Stimulated activated CD4-positive, alpha-beta T cell treated with anti-CD3 and anti-CD28 coated beads, Interleukin-2, amount 100 ng/mL, for 48 hours (primary cell): ENCODE measurements at places on chromosomes 2 and 18.
A peak's percentile ranks its signal among the peaks of the same experiment; 100 is the strongest.

DNA sequence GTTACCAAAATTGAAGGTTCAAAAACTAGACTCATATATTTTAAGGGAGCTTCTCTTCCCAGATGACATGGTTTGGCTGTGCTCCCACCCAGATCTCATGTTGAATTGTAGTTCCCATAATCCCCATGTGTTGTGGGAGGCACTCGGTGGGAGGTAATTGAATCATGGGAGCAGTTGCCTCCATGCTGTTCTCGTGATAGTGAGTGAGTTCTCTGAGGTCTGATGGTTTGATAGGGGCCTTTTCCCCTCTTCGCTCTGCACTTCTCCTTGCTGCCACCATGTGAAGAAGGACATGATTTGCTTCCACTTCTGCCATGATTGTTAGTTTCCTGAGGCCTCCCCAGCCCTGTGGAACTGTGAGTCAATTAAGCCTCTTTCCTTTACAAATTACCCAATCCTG, 140.1 kb downstream of the MAIP1 start:
- no peak for DNase-seq

DNA sequence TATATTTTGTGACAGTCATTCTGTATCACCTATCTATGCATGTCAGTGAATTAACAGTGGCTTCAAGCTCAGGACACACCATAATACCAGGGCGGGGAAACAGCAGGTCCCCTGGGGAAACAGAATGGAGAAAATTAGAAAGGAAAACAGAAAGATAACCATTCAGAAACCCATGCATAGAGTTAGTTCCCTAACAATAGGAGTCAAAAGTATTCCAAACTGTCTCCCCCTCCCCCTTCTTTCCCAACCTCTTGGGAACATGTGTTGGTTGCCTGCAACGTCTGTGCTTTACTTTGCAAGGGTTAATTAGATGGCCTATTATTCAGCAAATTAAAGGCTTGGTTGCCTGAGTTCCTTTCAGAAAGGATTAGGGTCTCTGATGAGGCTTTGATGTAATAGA, 176.4 kb downstream of the MYO3B start:
- no peak for DNase-seq

DNA sequence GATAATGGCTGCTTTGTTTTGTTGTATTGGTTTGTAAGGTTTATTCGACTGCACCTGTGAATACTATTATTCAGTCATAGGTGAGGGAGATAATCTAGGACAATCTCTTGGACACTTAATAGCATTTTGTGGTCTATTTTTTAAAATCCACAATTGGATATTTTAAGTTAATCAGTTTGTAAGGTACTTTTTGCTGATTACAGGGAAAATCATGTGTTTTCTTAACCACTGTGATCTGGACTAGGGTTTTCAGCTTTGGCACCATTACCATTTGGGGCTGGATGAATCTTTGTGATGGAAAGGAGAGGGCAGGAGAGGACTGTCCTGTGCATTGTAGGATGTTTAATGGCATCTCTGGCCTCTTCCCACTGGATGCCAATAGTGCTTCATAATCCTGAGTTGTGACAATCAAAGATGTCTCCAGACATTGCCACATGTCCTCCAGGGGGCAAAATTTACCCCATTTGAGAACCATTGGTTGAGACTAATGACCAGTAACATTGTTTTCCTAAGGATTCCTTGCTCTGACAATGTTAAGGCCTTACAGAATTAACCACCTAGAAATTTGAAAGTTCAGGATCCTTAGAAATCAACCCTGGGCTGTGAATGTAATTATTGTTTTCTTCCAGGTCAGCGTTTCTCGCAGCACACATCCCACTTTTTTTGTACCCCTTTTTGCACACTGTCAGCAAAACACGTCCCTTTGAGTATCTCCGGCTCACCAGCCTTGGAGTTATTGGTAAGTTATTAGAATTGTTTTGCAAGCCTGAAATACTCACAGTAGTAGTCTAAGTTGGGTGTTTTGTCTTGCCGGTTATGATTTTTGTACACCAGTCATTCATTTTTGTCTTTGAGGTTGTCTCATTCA, 15.6 kb downstream of the CNOT9 start:
- DNase-seq = no peak

DNA sequence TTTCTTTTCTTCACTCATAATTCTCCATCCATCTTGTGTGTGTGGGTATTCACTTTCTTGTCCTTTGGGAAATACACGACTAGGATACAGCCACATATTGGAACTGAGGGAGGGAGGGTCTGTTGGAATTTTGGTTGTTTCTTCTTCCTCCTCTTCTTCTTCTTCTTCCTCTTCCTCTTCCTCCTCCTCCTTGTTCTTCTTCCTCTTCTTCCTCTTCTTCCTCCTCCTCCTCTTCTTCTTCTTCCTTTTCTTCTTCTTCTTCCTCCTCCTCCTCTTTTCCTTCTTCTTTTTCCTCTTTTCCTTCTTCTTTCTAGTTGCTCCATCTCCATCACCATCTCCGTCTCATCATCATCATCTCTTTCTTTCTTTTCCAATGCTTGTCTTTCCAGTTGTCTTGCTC, 1307.3 kb upstream of the ZEB2 start:
- DNase-seq = no peak

DNA sequence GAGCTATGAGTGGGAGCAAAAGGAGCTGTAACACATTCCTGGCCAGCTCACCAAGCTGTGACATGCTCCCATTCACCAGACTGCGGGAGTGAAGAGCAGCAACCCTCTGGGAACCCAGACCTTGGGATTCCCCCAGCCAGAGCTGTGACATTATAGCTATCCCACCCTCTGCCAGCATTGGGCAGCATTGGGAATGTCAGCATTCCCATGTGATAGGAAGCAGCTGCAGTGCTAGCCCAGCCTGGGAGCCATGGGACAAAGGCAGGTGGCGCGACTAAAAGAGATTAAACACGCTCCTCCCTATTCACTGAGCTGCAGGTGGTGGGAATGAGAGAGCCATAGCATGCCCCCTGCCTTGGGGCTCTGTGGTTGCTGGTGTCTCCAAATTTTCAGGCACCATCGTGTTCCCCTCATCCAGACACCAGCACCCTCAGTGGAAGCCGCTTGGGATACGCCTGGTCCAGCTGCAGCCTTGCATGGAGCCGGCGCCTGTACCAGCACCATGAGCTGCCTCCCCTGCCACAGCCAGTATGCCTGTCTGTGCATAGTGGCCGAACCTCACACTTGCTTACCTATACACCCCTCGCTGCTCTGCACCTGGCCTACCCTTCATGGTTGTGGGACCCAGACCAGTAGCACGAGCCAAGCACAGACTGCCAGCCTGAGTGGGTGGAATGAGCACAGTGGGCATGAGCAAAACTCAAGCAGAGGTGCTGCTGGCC, 695.6 kb upstream of the GCFC2 start:
- no peak for DNase-seq

DNA sequence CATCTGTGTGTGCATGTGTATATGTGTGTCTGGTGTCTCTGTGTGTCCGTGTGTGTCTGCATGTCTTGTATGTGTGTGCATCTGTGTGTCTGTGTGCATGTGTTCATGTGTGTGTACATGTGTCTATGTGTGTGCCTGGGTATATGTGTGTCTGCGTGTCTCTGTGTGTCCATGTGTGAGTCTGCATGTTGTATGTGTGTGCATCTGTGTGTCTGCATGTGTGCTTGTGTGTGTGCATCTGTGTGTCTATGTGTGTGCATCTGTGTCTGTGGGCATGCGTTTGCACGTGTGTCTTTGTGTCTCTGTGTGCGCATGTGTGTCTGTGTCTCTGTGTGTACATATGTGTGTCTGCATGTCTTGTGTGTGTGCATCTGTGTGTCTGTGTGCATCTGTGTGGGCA, 207.7 kb downstream of the TNS1 start:
- no peak for DNase-seq

- no peak for DNase-seq
These were observed 217.5 kb downstream of the LPIN1 start for GRCh38 chr2:11963966-11964365.

DNA sequence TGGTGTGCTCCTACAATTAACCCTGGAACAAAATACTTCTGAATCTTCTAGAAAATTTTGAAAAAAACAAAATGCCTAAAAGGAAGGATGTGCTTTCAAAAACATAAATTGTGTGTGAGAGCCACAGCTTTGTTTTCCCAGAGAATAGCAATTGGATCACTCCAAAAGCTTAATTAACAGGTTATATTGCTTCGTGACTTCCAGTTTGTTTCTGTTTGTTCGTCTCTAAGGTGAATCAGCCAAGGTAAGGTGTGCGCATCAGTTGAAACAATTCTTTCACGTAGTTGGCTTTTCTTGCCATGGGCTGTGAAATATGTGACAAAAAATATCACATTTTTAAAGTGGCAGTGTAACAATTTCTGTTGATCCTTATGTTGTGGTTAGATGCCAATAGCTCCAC, 90.3 kb upstream of the BARD1 start:
- DNase-seq = no peak

- DNase-seq = no peak
These were observed 116.9 kb upstream of the CREB1 start for GRCh38 chr2:207412787-207413310.

- DNase-seq = no peak
These were observed 294.4 kb upstream of the HDAC4 start for GRCh38 chr2:239695106-239695727.

- no peak for DNase-seq
These were observed 9.6 kb upstream of the KCNG2 start for GRCh38 chr18:79787865-79788733.

DNA sequence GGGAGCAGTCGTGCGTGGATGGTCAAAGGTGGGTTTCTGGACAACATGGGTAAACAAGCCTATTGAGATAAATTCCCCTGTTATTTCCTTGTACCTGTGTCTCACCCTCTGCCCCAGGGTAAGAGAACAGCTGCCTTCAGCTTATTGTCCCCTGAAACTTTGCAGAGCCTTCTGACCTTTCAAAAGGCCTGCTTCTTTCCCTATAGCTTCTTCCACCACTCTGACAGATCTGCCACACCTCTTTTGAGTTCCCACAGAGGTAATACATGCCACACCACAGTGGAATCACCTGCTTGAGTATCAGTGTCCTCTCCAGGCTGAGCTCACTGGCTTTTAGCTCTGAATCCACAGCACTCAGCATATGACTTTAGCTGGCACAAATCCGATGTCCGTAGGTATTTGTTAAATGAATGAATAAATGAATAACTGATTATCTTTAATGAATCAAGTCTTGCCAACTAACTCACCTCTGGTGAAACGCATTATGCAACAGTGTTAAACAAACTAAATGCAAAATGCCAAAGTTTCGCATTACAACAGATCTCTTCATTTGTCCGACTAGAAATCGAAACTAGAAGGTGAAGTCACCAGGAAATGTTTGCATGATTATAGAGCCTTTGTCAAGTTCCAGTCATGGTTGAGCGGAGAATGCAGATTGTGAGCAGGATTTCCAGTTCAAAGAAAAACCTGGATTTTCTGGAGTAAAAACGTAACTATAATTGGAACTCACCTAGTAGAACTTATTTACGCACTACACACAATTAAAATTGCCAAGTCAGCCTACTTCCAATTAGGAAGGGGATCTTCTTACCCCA, 16.4 kb downstream of the DYNAP start:
- DNase-seq = no peak

GRCh38 chr2:205706769-205707381, 24.6 kb downstream of the NRP2 start:
- DNase-seq = peak; percentile 43

DNA sequence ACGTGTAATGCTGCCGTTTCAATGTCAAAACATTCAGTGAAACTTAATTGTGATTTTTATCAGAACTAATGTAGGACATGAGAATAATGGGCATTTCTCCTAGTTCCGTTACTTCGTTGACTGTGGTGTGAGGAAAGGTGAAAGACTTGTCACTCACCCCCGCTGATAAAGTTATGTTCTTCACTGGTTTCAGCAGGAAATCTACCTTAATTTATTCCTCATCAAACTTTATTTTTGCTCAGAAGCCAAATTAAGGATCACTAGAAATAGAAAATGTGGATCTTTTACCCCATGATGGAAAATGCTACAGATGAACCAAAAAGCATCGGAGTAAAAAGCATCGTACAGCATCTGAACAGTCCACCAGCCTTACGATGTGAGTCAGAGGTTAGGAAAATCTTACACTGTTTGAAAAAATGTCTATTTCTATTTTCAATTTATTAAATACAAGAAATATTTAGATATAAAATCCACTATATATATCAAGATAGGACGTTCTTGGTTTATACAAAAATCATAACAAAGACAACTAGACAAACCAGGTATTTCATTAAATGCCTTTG, 1.0 kb upstream of the ROCK1 start:
- DNase-seq = no peak

DNA sequence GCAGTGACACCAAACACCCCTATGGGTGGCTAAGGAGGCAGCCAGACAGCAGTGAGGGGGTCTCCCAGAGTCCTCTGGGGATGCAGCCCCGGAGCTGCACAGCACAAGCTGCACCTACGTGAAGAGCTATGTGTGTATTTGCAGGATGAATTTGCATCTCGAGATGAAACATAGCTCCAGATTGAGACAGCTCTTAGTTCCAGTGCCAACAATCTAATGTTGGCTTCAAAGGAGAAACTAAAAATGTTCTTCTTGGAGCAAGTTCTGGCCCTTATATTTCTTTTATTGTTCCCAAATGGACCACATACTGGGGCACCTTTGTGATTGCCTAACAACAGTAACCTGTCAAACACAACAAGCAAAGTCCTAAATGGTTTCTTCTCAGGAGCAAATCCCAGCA, 233.9 kb downstream of the SLC4A3 start:
- DNase-seq = no peak

DNA sequence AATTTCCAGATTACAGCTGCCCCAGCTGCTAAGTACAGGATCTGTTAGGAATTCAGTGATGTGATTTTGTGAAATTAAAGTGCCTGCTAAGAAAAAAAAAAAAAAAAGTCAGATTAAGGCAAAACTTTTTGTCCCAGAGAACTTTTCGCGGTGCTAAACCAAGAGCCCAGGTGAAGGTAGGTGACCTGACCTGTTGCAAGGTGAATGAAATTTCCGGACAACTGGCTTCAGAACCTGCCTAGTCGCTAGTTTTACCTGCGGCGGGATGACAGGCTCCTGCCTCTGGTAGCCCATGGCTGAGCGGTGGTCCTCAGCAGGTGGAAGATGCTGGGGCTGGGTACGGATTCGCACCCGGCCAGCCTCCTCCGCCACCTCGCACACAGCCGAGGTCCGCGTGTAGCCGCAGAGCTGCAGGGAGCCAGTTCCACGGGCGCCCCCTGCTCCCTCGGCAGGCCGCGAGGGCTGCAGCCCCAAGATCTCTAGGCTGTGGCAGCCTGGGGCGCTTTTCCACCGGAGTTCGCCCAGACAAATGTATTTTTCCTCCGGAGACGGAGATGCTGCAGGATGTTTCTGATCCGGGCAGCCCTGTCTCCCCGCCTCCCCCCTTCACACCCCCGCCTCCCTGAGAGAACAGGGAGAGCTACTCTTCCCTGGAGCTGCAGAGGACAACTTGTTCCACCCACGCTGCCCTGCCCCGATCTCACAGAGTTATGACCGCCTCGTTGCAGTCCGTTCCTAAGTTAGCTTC, at the start of gene SLC38A11:
Gene SLC38A11, minus strand, starts transcription at position 572 of the 748 bp plus-strand sequence. Its CDS starts 278 bp downstream, at position 294.
- no peak for DNase-seq

DNA sequence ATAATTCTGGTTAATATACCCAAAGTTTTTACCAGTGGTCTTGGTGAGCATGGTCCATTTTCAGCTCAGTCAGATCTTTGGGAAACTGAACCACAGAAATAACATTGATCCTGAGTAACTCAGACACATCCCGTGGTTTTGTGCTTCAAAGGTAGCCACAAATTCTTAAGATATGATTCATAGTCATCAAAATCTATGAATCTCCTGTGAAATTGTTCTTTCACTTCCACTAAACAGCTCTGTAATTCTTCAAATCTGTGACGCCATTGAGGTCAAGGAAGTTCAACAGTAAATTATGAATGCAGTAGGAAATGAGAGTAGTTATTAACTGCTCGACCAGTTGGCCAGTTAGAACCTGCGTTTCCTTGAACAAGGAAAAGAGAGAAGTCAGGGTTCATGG, 147.3 kb downstream of the IRS1 start:
- DNase-seq = no peak

- no peak for DNase-seq
These were observed 7.4 kb downstream of the NFATC1 start for GRCh38 chr18:79402977-79403722.
